ENCODE measurements at places on chromosomes 12 and 14.

GRCh38 chr12:54017027-54017788 lies 8.4 kb downstream of the HOXC8 start:
- no peak for DNase-seq

DNA sequence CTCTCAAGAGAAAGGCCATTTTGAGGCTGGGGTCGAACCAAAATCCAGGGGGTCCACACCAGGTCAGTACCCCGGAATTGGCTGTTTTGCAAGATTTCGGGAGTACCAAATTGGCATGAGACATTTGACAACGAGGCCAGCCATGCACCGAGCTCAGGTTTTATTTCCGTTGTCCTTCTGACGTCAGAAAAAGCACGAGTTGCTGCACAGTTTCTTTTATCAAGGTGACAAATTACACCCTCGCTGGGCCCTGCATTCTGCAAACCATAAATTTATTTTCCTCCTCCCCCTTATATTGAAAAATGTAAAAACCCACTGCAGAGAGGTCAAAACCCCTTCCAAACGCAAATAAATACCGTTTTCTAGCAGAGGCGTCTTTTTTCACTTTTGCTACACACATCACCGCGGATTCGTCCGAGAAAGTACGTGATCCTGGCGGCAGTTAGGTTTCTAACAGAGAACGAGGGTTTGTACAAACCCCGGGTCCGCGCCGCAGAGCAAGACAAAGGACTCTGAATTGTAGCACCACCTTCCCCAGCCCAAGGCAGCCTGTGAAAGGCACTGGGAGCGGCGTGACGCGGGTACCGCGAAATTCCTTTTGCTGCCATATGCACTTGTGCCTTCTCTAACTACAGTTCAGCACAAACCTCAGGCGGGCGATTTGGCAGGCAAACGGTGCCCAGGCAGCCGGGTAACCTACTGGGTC lies 1.8 kb downstream of the SLC38A1 start:
- peak; percentile 68 for DNase-seq

- no peak for DNase-seq
Observed at GRCh38 chr14:22718091-22718490, 48.4 kb upstream of the OXA1L start.

- no peak for DNase-seq
Observed at GRCh38 chr12:45315462-45315861, 99.6 kb downstream of the ANO6 start.

DNA sequence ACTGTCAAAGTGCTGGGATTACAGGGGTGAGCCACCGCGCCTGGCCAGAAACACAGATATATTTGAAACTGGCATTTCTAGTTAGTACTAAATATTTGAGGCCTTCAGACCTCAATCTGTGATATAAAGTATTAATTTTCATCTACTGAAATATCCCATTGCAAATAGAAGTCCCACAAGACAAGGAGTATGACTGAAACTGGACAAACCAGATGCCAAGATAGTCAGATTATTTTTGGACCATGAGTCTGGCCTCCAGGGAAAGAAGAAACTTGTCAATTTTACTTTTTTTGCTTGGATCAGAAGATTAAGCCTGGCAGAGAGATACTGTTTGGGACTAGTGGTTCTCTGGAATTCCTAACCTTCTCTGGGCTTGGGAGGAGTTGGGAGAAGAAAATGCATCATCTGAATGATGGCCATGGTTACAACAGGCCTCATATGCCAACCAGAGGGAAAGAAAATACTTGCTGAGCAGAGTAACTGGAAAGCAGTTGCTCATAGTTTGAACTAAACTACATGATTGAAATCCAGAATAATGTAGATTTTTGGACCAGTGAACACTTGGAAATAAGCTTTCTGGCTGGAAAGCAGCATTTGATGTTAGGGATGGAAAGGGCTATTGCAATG lies 2.9 kb upstream of the SMOC1 start:
- DNase-seq, result no peak

DNA sequence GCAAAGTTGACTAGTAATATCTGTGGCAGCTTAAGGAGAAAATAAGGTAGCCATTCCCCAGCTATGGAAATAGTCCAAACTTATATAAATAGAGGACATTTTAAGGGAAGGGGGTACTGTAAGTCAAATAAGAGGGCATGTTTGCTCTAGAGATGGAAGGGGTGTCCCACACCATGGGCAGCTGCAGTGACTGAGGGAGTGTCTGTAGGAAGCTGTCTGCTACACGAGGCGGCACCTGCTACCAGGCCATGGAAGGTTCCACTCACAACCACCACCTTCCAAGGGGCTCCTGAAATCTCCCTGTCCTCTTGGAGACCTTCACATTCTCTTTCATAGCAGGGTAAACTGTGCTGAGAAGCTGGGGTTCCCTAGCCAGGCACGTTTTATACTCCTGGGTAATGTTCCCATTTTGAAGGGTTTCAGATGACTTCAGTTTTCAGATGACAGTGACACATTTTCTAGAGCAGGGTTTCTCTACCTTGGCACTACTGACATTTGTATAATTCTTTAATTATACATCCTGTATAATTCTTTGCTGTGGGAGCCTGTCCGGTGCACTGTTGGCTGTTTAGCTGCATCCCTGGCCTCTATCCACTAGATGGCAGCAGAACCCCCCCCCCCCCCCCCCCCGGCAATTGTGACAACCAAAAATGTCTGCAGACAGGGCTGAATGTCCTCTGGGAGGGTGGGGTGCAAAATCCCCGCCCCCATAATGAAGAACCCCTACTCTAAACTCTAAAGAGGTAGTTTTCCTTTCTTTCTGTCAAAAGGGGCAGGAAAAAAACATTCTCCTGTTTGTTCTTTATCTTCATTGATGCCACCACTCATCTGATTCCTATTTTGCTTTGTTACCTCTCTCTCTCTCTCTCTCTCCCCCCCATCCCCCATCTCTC lies 11.6 kb upstream of the SMCO2 start:
- peak; percentile 13 for DNase-seq

GRCh38 chr12:31964280-31964679 lies 5.1 kb downstream of the RESF1 start:
- DNase-seq, result no peak

- DNase-seq, result no peak
Observed at GRCh38 chr14:88937706-88938105, 113.3 kb downstream of the TTC8 start.

DNA sequence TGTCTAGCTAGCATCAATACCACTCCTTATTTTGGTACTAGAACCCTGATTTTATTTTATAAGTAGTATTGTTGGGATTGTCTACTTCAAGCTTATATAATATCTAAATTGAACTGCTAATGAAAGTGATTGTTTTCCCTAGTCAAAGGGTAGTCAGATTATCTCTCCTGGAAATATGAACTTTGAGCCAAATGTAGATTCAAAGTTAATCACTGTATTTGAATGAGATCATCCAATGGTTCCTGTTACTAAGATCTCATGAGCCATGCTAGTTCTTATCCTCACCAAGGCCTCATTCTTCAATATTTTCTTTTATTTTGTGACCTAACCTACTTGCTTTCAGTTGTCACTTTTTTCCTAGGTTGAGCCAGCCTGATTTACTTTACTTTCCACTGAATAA lies 276.7 kb downstream of the RASSF9 start:
- DNase-seq, result no peak

- no peak for DNase-seq
Observed at GRCh38 chr12:15423629-15424028, 101.3 kb downstream of the PTPRO start.

- no peak for DNase-seq
Observed at GRCh38 chr12:106840243-106840642, 65.8 kb downstream of the RIC8B start.

DNA sequence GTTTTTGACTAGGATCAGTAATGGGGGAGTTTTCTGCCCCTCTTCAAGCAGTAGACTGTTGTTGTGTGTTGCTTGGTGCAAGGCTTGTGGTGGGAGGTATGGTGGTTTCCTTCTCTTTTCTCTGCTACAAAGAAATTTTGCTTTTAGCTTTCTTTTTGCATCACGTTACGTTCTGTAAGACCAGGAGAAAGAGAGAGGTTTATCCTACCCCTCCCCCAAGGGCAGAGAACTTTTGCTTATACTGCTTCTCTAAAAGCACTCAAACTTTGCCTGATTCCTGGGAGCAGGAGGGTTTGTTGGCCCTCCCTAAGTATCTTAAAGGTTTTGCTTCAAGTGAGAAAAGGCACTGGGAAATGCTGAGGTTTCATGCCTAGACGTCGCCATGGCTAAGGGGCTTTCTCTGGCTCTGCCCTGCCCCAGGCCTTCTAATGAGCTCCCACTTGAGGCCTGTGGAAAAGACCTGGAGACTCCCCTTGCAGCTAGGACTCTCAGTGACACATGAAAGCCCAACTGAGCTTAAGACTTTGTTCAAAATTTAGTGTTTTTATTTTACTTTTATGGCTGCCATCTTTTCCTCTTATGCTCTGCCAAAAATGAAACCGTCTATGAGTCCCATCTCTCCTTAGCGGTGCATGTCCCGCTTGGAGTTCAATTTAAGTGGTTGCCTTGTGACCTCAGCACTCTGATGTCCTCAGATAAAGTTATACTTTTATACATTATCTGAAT lies 49.2 kb downstream of the EIF2S3B start:
- DNase-seq, result no peak

- DNase-seq, result no peak
Observed at GRCh38 chr14:26261368-26262122, 336.3 kb downstream of the NOVA1 start.

DNA sequence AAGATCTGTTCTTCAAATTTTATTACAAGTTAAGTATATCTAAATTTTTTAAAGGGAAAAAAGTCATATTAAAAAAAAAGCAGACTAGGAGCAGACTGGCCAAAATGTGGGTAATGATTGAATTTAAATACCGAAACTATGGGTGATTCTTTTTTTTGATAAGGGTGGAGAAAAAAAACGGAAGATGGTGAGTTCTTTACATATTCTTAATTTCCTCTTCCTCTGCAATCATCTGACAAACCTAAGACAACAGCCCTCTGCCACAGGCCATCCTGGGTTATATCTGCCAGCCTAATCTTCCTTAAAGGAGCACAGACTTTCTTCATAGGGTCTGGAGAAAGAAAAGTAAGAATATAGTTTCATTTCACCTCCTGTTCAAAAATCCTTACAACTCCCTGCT lies 108.0 kb downstream of the PPP2R5E start:
- DNase-seq, result no peak

DNA sequence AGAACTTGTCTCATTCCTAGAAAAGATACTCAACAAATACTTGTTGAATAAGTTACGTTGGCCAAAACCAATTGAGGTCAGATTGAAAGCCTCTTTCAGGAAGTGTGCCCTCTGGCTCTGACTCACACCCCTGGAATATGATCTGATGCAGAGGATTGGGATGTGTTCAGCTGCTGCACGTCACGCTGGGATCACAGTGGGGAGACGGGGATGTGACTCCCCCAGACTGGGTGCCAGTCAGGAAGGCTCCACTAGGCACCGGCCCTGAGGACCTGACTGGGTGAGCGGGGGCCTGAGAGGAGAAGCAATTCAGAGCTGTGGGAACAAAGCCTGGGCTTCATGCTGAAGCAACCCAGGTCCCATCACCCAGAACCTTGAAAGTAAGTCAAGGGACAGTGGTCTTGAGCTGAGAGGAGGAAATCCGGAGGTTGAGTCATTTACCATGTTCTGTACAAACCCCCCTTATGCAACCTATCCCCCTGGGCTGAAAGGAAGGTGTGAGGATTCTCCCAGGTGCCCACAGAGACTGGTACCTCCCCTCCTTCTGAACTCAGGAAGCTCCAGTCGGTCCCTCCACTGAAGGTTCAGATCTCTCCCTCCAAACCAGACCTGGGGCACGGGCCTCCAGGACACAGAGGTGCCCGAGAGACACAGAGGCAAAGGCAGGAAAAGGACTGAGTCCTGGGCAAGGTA lies 3.9 kb downstream of the CEBPE start:
- DNase-seq, result no peak

GRCh38 chr14:50339178-50339804 lies 27.2 kb downstream of the DMAC2L start:
- DNase-seq, result no peak

DNA sequence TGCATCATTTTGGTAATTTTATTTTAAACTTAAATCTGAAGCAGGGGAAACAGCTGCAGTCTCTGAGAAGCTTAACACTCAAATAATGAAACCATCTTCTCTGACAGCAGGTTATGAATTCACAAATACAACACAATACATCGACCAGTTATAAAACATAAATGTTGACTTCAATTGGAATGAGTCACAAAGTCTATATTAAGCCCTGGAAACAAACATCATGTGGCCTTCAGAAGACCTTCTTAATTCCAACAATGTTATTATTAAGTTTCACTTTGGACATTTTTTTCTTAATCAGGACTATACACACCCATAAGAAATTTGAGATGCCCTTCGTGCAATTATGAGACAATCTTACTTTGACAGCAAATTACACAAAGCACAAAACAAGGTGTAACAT lies 68.9 kb downstream of the CEP128 start:
- no peak for DNase-seq

DNA sequence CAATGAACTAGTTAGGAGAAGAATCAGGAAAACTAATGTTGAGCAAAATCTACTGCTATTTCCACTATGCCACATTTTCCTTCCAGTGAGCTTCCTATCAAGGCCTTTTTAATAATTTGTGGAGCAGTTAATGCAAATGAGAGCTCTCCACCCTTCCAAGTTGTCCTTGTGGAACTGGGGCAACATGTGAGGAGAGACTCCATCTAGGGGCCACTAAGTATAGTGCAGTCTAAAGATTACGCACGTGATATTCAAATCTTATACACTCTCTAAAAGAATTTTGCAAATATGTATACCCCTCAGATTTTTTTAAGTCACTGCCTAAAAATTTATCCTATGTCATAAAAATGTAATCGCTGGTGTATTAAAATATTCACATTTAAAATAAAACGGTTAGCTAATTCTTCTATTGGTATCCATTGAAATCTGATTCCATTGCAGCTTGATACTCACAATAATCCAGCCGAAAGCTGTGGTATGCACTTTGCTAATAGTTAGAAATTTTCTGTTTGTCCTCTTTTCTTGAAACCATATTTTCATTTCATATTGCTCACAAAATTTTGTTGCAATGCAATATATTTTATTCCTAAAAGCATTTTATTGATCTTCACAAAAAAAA lies 100.1 kb downstream of the PAH start:
- DNase-seq, result peak; percentile 24

DNA sequence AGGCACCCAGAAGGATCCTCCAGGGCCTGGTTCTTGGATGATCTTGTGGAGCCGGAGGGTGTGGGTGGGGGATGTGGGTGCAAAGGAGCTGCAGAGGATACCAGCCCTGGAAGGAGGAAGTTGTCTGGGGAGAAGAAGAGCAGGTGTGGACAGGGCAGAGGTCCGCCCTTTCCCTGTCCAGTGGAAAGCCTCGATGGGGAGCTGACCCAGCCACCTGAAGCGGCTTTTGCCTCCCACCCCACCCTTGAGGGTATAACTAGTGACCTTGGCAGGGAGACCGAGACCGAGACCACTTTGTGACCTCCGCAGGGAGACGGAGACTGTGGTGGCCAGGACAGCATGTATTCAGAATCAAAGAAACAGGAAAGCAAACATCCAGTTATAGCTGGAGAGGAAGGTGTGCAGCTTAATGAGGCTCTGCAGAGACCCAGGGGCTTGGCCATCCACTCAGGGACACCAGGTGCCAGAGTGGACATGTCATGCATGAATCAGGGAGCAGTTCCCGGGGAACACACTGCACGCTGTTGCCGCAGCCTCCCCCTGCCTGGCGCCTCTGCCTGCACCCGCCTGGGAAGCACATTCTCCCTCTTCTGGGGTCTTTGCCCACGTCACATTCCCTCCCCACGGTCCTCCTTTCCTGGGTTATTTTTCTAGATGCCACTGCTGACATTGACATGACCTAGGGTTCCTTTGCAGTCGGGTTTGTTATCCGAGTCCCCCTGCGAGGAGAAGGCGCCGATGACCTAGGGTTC lies 87.7 kb downstream of the ADGRD1 start:
- DNase-seq, result no peak
